Left lung (tissue), 14 donors: ENCODE measurements at places on chromosomes 3 and 15. TPM values are rescaled to one million over a fixed set of nuclear protein-coding genes. Genes with fewer than 3 reads are reported as not detected.

GRCh38 chr3:122890077-122890719 is 95.3 kb downstream of the SLC49A4 start:
- no peak overlapping the region for H3K4me3 ChIP-seq
- no peak overlapping the region for H3K27ac ChIP-seq
- H3K36me3 ChIP-seq = no peaks in the 10 kb centered on the region
- no peaks in the 10 kb centered on the region for H3K4me1 ChIP-seq
- DNase-seq = no peak

GRCh38 chr15:92243227-92243626 is 150.5 kb upstream of the ST8SIA2 start:
- H3K4me3 ChIP-seq = no peak overlapping the region
- H3K36me3 ChIP-seq = no peaks in the 10 kb centered on the region
- no peak overlapping the region for H3K27ac ChIP-seq
- H3K4me1 ChIP-seq = no peaks in the 10 kb centered on the region
- DNase-seq = no peak

DNA sequence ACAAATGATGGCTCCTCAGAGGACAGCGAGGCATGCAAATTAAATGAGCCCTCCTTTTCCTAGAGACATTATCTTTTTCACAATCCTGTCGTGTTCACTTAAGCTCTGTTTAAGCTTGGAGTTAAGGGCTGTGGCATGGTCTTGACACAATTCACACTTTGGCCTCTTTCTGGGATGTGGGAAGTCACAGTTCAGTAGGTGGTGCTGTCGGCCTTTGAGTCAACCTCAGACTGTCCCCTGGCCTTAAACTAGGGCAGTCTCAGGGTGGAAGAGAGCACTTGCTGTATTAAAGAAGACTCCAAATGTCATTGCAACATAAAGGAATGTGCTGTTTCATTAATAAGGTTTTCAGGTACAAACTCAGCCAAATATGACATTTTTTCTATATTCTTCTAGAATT is 351.0 kb downstream of the MCTP2 start:
- no peak overlapping the region for H3K4me3 ChIP-seq
- H3K36me3 ChIP-seq = no peaks in the 10 kb centered on the region
- peaks cover 66% of the 10 kb centered on the region for H3K27me3 ChIP-seq
- H3K4me1 ChIP-seq = peaks cover 11% of the 10 kb centered on the region
- DNase-seq = no peak

Gene CRYGS
- total RNA-seq = 3.7 TPM

GRCh38 chr3:156635973-156636372 is 38.4 kb upstream of the TIPARP start:
- H3K27ac ChIP-seq = no peak overlapping the region
- no peak for DNase-seq
- H3K27me3 ChIP-seq = no peaks in the 10 kb centered on the region
- H3K36me3 ChIP-seq = no peaks in the 10 kb centered on the region
- H3K4me1 ChIP-seq = peaks cover 5% of the 10 kb centered on the region
